ENCODE measurements at places on chromosomes 4 and X.

- no peak for DNase-seq
These were observed 19.0 kb downstream of the TMEM47 start for GRCh38 chrX:34638116-34638515.

- no peak for DNase-seq
These were observed 492.9 kb downstream of the PCDH18 start for GRCh38 chr4:137039370-137039769.

GRCh38 chr4:14646831-14647230 lies 355.4 kb upstream of the CPEB2 start:
- no peak for DNase-seq

DNA sequence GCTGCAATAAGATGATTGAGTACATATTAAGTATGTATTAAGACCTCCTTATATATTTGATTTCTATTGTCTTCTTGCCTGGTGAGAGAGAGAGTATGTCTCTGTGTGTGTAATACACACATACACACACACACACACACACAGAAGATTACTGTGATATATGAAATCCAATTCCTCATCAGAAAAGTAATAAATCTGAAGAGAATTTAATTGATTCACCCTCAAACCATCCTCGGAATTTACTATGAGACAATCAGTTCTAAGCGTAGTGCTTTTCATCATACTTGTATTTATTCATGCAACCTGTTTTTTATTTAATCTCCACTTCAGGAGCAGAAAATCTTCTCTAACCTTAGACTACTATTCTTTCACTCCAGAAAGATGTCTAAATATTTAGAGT lies 62.3 kb upstream of the TLL1 start:
- DNase-seq = no peak
